IMR-90 (cell line): ENCODE measurements at places on chromosomes 4 and X. TPM values are rescaled to one million over a fixed set of nuclear protein-coding genes. Genes with fewer than 3 reads are reported as not detected.

DNA sequence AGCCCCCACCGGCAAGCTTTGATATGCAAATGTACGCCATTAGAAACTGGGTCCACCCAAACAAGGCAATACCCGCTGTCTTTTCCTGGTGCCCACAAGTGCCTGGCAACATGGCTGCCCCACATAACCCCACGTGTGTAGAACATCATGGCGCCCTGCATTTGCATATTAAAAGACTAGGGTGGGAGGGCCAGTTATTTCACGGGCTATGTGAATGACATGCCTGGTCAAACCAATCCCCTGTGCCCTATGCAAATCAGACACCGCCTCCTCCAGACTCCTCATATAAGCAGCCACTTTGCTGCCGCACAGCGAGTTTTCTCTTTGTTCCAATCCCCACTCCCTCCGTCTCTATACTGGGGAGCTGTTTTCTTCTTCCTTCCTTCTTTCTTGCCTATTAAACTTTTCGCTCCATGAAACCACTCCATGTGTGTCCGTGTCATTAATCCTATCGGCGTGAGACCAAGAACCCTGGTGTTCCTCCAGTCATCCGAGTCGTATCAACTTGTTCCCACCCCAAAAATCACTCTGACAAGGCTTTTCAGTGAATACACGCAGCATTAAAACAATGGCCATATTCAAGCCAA lies 112.6 kb upstream of the SORBS2 start:
- H3K4me3 ChIP-seq, result no peak overlapping the region
- peaks cover 33% of the 10 kb centered on the region for H3K27me3 ChIP-seq
- H3K36me3 ChIP-seq, result no peaks in the 10 kb centered on the region

- no peak for DNase-seq
- H3K36me3 ChIP-seq, result no peaks in the 10 kb centered on the region
- H3K4me1 ChIP-seq, result no peaks in the 10 kb centered on the region
- H3K27me3 ChIP-seq, result no peaks in the 10 kb centered on the region
Observed at GRCh38 chr4:155033604-155034003, 174.8 kb upstream of the NPY2R start.

GRCh38 chr4:148162519-148162918 lies 279.7 kb downstream of the NR3C2 start:
- DNase-seq, result no peak
- no peaks in the 10 kb centered on the region for H3K4me1 ChIP-seq
- H3K36me3 ChIP-seq, result no peaks in the 10 kb centered on the region
- H3K27ac ChIP-seq, result no peak overlapping the region

DNA sequence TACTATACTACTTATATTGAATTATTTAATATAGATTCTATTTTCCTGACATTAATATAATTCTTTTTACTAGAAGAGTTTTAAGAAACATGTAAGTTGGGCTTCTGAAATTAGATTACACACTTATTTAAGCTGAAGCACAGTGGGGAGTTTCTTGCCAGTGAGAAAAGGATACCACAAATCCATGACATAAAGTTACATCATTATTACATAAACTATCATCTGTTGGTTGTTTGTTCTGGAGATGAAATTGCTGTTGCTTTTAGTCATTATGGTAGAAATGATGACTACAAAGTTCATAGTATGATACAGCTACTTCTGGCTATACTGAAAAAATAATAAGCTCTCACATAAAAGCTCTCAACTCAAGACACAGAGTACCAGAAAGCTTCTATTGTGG lies 880.4 kb downstream of the PCDH18 start:
- H3K27ac ChIP-seq, result no peak overlapping the region
- H3K4me1 ChIP-seq, result no peaks in the 10 kb centered on the region
- peak; percentile 38 for DNase-seq
- no peak overlapping the region for H3K4me3 ChIP-seq
- H3K27me3 ChIP-seq, result no peaks in the 10 kb centered on the region
- H3K36me3 ChIP-seq, result no peaks in the 10 kb centered on the region

The NXF3 gene
- total RNA-seq, result not detected in 2 replicates
